ENCODE measurements at places on chromosomes 5 and 9.

- DNase-seq: no peak
Observed at GRCh38 chr9:120555839-120556238, 24.1 kb downstream of the CDK5RAP2 start.

DNA sequence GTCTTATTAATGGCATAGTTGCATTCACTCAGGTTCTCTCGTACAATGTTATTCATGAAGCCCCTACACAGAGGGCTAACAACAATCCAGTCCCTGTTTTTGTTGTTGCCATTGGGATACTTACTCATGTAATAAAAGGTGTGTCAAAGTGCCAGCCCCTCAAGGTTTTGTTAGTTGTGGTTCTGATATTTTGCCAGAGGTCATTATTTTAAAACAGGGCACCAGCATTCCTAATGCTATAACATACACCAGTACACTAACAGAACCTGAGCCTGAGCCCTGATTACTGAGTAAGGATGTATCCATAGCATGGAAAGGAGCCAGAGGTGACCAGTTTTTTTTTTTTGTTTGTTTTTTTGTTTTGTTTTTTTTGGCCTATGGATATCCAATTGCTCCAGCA is 50.2 kb downstream of the SMC2 start:
- DNase-seq: no peak

DNA sequence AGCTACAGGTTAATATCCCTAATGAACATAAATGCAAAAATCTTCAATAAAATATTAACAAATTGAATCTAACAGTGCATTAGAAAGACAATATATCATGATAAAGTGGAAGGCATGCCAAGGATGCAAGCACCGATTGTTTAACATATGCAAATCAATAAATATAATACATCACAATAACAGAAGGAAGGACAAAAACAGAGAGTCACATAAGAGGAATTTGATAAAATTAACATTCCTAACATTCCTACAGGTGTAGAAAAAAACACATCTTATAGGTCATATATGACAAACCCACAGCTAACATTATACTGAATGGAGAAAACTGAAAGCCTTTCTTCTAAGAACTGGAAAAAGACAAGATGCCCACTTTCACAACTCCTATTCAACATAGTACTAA is 297.0 kb downstream of the CDH18 start:
- DNase-seq: no peak

GRCh38 chr9:20205821-20206220 is 416.5 kb downstream of the MLLT3 start:
- DNase-seq: no peak

DNA sequence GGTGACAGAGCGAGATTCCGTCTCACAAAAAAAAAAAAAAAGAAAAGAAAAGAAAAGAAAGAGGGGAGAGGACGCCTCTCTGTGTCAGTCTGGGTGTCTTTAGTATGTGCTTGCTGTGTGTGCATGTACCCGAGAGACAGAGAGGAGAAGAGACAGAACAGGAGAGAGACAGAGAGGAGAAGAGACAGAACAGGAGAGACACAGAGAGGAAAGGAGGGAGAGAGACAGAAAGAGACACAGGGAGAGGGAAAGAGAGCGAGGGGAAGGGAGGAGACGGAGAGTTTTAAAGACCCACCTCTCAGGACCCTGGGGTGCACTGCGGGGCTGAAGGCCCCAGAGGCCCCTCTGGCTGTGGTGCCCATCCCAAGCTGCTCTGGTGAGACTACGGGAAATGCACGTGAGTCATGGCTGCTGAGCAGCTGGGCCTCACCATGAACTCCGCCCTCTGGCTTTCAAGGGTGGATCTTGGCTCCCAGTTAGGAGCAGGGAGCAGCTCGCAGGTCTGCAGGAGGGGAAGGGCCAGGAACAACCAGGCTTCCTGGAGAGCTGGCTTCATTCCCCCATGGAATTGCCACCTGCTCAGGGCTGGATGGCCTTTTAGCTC is 7.9 kb downstream of the SLC6A3 start:
- DNase-seq: peak; percentile 14

GRCh38 chr9:74848153-74848525 is 39.6 kb downstream of the TRPM6 start:
- DNase-seq: no peak

DNA sequence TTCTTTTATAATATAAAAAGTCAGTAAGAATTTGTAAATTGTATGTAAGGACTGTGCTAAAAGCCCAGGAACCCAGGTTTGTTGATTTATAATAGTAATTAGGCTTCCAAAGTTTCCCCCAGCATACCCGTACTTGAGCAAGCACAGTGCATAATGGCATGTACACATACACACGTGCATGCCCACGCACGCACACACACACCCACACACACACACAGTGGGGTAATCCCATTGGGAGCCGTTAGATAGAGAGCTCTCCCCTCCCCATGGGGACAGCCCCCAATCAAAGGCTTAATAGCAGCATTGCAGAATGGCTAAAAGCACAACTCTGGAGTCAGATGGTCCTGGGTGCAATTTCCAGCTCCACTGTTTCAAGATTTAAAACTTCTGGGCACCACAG is 319.7 kb upstream of the RFX3 start:
- DNase-seq: no peak

DNA sequence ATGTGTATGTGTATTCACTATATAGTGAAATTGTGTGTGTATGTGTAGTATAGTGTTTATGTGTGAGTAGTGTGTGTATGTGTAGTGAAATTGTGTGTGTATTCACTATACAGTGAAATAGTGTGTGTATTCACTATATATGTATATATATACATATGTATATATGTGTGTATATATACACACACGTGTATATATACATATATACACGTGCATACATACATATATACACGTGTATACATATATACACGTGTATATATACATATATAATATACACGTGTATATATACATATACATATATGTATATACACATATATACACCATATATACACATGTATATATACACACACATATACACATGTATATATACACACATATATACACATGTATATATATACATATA is 403.6 kb upstream of the TUSC1 start:
- no peak for DNase-seq

DNA sequence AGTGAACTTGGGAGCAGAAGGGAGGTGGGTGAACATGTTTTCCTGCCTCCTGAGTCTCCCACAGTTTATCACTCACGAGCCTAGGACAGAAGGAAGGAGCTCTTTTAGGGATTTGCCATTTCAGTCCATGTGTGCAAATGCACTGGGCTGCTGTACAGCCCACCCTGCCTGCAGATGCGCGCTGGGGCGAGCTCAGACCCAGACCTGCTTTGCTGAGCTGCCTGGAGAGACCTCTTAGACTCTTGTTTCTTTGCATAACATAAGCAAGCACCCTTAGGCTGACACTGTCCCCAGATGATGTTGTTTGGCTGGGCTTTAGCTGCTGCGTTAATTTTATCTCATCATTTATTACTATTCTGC is 199.0 kb downstream of the CACNA1B start:
- no peak for DNase-seq

DNA sequence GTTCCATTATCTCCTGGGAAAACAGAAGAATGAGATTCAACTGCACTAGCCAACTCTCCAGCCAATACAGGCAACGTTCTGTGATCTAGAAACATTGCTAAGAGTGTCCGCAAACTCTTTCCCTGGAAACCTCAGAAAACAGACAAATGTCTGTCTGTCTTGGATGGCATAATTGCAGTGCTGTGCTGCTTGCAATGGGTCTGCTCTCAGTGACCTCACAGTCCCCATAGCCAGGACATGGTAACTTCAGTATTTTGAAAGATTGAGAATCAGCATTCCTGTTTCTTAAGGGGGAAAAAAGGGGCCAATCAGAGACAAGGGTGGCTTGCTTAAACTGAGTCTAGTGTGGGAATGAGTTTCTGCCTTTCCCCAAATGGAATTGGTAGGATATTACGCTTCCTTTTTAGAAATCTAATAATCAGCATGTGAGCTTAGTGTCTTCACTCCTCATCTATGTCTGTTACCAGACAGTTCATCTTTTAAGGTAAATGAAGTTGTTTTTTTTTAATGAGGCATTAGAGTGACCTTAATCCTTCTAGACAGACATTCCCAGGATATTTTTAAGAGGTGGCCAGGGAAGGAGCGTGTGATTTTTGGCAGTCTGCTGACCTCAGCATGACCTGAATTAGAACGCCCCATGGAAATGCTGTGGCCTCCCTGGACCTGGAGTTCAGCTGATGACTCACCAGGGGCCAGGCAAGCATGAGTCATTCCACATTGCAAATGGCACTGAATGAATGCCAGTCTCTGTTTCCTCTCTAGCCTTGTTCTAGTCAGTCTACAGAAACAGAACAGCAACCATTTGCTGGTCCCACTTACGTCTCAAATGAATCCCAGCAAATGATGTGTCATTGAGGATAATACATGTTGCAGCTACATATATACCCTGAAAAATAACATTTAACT is 210.2 kb upstream of the ACTBL2 start:
- no peak for DNase-seq

GRCh38 chr9:78620764-78621163 is 323.8 kb downstream of the PSAT1 start:
- DNase-seq: peak; percentile 30

GRCh38 chr9:136484153-136485048 is 1.6 kb upstream of the SEC16A start:
- DNase-seq: no peak

DNA sequence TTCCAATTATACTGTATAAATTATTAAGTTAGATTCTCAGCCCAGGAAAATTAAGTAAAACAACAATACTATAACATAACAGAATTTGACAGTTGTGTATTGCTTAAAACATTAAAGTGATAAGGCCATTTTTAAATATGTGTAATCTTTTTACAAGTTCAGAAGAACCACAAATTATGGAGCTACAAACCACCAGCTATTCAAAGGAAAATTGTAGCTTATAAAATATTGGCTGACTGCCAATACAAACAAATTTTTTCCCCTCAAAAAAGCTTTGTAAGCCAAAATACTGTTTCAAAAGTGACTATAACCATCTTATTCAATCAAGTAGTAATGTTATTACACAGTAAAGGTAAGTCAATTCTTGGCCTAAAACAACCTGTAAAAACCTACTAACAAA is 21.9 kb downstream of the STRBP start:
- no peak for DNase-seq

GRCh38 chr9:35760651-35761050 is 6.6 kb upstream of the MSMP start:
- no peak for DNase-seq

GRCh38 chr5:157602505-157602904 is 26.9 kb upstream of the ADAM19 start:
- no peak for DNase-seq

DNA sequence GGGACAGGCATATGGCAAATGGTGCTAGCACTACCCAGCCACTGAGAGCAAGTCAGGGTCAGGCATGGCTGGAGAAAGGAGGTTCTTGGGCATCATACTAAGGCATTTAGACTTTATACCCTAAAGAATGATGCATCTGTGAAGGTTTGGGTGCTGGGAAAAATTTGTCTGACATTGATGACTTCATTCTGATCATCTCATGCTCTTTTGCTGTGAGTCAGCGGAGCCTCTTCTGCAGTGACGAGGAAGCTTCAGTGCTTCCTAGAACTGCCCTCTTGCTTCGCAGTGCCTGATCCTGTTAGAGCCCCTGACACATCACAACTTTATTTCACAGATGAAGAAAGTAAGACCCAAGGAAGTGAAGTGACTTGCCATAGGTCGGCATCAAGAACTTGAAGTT is 266.6 kb upstream of the GAS1 start:
- DNase-seq: no peak

GRCh38 chr9:84652496-84653120 is 16.9 kb upstream of the NTRK2 start:
- DNase-seq: no peak

GRCh38 chr9:131050831-131051230 is 41.9 kb downstream of the LAMC3 start:
- DNase-seq: no peak

GRCh38 chr9:107983181-107983603 is 493.6 kb upstream of the KLF4 start:
- DNase-seq: no peak

- no peak for DNase-seq
Observed at GRCh38 chr5:73692981-73693380, 67.0 kb downstream of the ARHGEF28 start.

GRCh38 chr9:96436456-96437126 is 13.4 kb upstream of the HABP4 start:
- DNase-seq: no peak

DNA sequence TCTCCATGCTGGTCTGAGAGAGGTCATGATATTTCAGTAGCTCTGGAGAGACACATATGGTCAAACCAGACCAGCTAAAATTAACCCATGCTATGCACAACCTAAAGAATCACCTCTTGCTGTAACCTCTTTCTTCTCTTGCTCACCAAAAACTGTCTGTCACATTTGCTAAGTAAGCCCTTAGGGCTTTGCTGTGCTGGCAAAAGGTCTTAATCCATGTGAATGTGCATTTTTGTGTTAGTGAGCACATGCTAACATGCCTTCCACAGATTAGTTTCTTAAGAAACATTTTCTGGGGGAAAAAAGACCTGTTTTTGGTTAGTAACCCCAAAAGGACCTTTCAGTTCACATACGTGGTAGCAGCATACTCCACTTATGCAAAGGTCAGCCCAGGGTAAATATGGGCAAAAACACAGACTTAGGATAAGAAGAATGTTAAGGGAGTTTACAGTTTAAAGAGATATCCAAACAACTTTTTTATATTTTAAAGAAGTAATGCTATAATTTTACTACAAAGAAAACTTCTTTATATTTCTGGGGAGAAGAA is 124.2 kb upstream of the CCDC152 start:
- no peak for DNase-seq

DNA sequence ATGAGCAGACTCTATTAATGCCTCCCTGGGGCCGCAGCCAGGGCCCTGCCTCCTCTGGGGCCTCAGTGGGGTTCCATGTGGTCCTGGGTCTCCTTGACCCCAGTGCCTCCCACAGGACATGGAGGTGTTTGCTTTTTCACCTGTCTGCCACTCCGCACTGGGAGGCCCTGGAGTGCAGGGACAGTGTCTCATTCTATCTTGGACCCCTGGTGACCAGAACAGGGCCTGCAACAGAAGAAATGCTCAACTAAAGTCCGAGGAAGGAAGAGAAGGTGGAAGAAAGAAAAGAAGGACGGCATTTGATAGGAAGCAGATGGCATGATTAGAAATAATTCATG is 243.2 kb downstream of the CDK5RAP2 start:
- no peak for DNase-seq

- DNase-seq: no peak
Observed at GRCh38 chr9:4011054-4011453, 288.8 kb downstream of the GLIS3 start.

- no peak for DNase-seq
Observed at GRCh38 chr5:154410008-154410407, 35.8 kb upstream of the SAP30L start.

- no peak for DNase-seq
Observed at GRCh38 chr5:150120617-150121447, 34.5 kb upstream of the CSF1R start.

- no peak for DNase-seq
Observed at GRCh38 chr5:133519191-133519590, 93.2 kb downstream of the FSTL4 start.

DNA sequence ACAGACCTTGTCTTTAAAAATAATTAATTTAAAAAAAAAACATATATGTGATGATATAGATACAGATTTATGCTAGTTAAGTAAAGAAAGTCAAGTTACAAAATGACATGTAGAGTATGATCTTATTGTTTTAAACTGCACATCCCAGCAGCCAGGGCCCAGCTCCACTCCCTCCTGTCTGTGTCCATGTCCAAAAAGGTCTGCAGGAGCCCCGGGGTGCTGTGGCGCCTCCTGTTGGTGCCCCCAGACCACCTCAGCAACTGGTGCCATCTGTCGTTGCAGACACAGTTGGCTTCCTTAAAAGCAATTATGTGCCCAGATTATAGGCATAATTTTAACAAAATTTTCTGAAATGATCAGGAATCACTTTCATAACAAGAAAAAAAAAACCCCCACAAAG is 33.3 kb downstream of the IPPK start:
- no peak for DNase-seq
